ENCODE measurements at places on chromosomes 3 and 15.

GRCh38 chr15:80694611-80695098, 455 bp upstream of the ABHD17C start:
- DNase-seq = no peak

GRCh38 chr3:132749786-132750185, 27.6 kb upstream of the NPHP3 start:
- no peak for DNase-seq

DNA sequence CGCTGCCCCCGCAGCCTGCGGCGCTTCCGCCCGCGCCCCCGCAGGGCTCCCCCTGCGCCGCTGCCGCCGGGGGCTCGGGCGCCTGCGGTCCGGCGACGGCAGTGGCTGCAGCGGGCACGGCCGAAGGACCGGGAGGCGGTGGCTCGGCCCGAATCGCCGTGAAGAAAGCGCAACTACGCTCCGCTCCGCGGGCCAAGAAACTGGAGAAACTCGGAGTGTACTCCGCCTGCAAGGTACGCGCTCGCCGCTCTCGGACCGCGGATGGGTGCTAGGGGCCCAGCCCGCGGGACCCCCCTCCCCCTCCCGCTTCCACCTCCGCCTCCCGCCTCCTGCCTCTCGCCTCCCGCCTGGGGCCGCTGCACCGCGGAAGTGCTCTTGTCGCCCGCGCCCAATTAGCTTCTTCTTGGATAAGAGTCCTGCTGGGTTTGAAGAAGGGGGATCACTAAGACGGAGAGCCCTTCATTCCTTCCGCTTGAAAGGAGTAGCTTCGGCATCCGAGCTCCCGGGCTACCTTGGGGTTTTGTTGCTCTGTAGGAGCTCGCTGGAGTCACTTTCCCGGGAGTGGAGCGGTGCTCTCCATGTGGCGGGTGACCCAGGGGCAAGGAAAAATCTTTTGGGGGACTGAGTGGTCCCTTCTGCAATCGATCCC, 426 bp downstream of the KAT2B start:
- DNase-seq = peak; percentile 32

DNA sequence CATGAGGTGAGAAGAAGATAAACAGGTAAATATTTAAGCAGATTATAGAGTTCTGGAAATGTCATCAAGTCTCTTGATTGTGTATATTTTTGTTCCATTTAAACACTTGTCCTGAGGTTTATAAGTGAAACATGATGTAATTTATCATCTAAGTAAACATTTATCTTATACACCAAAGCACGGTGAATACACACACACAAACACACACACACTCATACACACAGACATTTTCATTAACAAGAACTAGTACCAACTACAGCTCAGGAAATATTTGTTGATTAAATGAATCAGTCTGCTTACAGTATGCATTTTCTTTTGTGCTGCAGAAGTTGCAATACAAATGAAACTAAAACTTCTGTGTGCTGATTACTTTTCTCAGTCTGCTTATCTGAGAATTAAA, 357.3 kb downstream of the ZBTB20 start:
- no peak for DNase-seq

DNA sequence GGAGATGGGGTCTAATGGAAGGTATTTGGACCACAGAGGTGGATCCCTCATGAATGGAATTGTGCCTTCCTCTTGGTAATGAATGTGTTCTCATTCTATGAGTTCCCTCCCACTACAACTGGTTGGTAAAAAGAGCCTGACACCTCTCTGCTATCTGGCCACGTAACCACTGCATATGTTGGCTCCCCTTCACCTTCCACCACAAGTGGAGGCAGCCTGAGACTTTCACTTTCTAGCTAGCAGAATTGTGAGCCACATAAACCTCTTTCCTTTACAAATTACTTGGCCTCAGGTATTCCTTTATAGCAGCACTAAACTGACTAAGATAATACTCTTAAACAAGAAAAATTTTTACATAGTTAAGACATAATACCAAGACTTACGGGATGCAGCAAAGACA, 155.3 kb downstream of the NR1I2 start:
- DNase-seq = peak; percentile 3

DNA sequence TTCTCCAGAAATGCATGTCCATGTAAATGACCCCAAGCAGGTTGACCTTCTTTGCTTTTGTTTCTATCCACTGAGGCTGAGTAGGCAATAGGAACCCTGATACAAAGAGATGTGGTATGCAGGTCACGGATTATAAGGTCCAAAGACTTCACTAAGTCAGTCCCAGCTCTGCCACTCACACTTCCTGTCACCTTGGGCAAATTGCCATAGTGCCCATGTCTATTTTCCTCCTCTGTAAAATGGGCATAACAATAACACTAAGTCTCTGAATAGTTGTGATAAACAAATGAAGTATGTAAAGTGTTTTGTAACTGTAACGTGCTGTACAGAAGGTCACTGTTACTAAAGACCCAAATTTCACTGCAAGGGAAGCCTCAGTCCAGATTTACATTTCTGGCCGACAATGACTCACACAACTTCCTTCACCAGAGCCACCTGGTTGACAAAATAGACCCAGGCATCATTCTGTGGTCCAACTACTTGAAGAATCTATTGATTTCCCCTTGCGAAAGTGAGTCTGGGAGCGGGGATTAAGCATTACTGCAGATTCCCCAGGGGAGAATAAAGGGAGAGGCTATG, 175.4 kb upstream of the LPP start:
- DNase-seq = no peak

DNA sequence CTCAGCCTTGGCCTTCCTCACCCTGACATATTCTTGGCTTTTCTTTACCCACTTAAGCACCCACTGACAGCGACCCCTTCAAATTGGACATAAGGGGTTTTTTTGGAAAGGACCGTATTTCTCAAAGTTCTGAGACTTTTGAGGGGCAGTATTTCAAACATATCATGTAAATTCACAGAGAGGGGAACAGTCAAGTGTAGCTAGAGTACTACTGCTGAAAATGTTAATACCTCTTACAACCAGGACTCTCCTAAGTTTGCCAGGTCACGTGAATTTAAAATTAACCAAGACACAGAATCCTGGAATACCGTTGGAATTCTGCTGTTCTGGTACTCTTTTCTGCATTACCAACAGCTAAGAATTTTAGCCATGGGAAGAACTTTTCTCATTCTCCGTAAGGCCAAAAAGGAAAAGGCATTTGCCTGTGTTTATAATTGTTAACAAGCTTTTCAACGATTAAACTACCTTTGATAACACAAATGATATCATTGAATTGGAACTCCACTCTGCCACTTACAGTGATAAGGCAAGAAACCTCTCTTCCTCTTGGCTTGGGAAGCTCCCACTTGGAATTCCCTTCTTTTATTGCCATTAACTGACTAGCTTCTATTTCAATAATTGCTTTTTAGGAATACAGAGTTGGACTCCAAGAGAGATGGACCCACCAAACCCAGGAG, 597 bp upstream of the GBE1 start:
- DNase-seq = no peak

- no peak for DNase-seq
These were observed 117.8 kb downstream of the OXNAD1 start for GRCh38 chr3:16382845-16383244.

- no peak for DNase-seq
These were observed 199.1 kb downstream of the FOXP1 start for GRCh38 chr3:71384388-71384787.

- no peak for DNase-seq
These were observed 686.9 kb upstream of the GBE1 start for GRCh38 chr3:82448320-82448719.

- DNase-seq = no peak
These were observed 33.6 kb downstream of the AKAP13 start for GRCh38 chr15:85414037-85414436.

- no peak for DNase-seq
These were observed 23.0 kb downstream of the SLC12A8 start for GRCh38 chr3:125189378-125190165.

DNA sequence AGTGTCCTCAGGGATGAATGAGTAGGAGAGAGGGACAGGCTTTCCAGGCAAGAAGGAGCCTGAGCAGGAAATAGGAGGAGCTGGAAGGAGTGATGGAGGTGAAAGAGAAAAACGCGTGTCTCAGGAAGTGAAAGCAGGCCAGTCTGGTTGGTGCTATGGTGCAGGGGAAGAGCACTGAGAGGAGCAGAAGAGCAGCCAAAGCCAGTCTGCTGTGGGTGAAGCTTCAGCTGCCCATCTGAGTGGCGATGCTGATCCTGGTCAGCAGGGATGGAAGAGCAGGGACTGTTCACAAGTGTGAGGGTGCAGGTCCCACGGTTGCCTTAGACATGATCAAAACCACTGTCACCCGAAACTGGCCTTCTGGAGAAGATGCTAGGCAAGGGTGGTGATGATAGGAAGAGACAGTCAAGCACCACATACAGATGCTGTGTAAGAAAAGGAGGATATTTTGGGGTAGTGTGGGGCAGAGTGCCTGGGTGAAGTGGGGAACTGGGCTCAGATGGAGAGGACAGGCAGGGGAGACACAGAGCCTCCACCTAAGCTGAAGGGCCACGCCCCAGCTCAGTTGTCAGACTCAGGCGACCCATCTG, 5.5 kb upstream of the KY start:
- DNase-seq = no peak

DNA sequence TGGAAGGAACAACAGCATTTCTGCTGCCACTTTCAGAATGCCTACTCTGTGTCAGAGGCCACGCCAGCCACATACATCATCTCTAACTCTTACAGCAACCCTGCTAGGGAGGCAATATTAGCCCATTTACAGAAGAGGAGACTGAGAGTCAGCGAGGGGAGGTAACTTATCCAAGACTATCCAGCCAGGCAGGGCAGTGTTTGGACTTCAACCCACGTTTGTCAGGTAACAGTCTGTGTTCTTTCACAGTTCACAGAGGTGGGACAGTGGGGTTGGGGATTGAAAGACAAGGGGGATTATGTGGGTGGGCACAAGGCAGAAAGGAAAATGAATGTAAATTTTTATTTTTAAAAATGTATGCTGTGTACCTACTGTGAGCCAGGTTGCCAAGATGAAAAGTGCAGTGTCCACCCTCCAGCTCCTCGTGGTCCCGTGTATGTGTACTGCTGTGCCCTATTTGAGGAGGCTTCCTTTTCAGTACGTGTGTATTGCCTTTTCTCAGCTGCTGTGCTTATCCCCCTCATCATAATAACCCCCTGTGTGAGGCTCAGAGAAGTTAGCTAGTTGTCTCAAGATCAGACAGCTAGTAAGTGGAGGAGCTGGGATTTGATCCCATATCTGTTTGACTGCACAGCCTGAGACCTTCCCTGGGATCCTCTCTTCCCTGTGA, 16.5 kb upstream of the ATP2B2 start:
- no peak for DNase-seq

DNA sequence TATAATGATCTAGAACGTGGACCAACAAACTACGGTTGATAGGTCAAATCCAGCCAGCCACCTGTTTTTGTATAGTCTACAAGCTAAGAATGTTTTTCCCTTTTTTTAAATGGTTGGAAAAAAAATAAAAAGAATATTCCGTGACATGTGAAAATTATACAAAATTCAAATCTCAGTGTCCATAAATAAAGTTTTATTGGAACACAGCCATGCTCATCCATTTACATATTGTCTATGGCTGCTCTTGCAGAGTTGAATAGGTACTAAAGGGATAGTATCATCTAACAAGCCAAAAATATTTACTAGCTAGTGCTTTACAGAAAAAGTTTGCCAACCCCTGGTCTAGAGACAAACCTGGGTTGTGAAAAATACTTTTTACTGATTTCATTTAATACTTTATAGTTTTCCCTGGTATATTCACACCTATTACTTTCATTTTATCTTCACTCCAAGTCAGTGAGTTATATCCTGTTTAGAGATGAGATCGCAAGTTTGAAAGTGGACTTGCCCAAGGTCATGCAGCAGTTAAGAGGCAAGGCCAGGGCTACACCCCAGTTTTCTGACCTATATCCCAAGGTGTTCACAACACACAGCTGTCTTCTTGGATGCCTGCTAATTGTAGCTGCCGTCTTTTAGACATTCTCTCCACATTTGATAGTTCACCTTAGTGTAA, 58.4 kb downstream of the IGF2BP2 start:
- no peak for DNase-seq

- DNase-seq = no peak
These were observed 79.8 kb downstream of the SEMA5B start for GRCh38 chr3:122947738-122948137.

- DNase-seq = peak; percentile 88
These were observed 30.2 kb upstream of the FURIN start for GRCh38 chr15:90838139-90838538.

- no peak for DNase-seq
These were observed 118.0 kb downstream of the IQCH start for GRCh38 chr15:67372543-67372942.

GRCh38 chr3:126269354-126269753, 87.9 kb downstream of the KLF15 start:
- no peak for DNase-seq

DNA sequence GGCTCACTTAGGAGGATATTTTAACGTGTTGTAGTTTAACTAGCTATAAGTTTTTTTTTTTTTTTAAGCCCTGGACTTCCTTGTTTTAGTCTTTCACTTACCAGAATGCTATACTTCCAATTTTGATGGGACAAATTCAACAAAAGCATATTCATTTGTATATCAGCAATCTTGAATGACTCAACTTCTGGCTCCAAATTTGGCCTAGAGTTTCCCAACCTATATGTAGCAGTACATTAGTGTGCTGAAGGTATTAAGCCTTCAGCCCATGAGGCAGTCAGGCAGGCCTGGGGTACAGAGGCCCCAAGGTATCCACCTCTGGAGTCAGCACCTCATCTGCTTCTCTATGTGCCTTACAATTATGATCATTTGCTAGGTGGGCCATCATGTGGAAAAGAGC, 5.9 kb downstream of the PBRM1 start:
- DNase-seq = no peak

DNA sequence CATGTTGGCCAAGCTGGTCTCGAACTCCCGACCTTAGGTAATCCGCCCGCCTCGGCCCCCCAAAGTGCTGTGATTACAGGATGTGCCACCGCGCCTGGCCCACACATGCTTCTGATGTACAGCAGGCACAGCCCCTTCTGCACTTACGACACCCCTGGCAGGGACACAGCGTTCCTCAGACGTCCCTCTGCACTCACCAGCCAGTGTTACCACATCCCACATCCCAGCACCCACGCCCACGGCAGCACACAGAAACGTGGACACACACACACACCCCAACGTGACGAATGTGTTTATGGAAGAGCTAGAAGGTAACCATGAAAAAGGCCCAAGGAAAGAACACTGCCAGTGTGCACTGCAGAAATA, 576 bp upstream of the RPAP1 start:
- no peak for DNase-seq

GRCh38 chr15:101451846-101452245, 37.7 kb downstream of the PCSK6 start:
- no peak for DNase-seq

GRCh38 chr3:100087198-100087597, 27.1 kb downstream of the FILIP1L start:
- DNase-seq = no peak

Measured in stimulated activated CD4-positive, alpha-beta T cell treated with anti-CD3 and anti-CD28 coated beads, Interleukin-2, amount 100 ng/mL, for 4 hours (primary cell).